ENCODE measurements at places on chromosomes 4 and X.

- DNase-seq, result no peak
Observed at GRCh38 chrX:49958727-49959485, 36.5 kb downstream of the CLCN5 start.

DNA sequence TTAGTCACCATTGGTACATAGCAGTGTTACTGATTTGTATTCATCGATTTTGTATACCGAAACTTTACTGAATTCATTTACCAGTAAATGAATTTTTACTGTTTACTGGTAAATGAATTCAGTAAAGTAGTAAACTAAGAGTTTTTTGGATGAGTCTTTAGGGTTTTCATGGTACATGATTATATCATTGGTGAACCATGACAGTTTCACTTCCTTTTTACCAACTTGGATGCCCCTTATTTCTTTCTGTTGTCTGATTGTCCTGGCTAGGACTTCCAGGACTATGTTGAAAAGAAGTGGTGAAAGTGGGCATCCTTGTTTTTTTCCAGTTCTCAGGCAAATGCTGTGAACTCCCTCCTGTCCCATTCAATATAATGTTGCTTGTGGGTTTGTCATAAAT is 494.9 kb downstream of the GALNTL6 start:
- DNase-seq, result no peak

DNA sequence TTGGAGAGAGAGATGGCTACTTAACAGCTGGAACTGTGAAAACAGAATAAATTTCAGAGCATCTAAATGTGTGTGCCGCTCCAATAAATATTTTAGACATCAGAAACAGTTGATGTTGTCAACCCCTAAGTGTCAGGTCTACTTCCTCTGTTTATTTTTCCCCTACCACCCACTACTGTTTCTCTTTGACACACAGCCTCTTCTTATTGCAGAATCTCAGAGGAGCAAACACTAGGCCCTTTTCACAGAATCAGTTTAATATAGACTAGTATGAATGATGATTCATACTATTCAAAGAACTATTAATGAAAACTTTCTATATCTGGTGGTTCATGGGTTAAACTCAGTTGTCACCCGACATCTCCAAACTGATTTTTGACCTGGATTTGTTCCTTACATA is 33.9 kb downstream of the NAA11 start:
- DNase-seq, result no peak

DNA sequence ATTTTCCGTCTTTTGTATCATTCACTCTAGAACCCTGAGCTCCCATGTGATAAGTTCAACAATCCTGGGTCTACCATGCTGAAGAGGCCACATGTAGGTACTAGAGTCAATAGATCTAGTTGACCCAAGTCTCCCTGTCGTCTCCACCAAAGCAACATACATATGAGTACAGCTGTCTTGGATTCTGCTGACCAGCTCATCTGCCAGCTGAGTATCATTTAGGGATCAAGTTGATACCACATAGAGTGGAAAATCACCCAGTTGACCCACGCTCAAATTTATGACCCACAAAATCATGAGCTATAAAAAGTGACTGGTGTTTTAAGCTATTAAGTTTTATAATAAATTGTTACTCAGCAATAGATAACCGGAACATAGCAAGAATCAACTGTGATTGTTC is 61.8 kb downstream of the DMD start:
- DNase-seq, result no peak

GRCh38 chr4:128521156-128521555 is 233.5 kb upstream of the PGRMC2 start:
- DNase-seq, result no peak

- no peak for DNase-seq
Observed at GRCh38 chr4:45568694-45569093, 555.2 kb downstream of the GABRG1 start.

GRCh38 chrX:32948130-32948529 is 263.2 kb downstream of the DMD start:
- no peak for DNase-seq

DNA sequence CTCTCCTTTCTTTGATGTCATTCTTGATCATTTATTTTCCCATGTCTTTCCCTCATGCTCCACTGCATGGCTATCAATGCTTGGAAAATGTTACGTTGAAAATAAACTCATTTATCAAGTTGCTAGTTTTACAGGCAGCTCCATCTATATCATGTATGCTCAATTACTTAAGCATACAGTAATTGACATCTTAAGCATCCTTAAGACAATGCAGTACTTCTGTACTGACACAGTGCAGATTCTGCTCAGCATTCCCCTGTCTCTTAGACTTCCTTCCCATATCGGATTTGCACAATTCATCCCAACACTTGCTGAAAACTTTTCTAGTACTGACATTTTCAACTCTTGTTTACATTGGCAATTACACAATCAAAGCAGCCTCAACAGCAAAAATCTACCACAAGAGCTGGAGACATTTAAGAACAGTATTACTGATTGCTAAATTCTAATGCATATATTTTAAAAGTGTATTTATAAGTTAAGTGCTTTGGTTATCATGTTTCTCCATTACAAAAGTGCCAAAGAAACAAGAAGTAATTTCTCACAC is 165.6 kb downstream of the ATP10D start:
- no peak for DNase-seq

GRCh38 chrX:117120700-117121099 is 657.9 kb upstream of the CT83 start:
- no peak for DNase-seq

DNA sequence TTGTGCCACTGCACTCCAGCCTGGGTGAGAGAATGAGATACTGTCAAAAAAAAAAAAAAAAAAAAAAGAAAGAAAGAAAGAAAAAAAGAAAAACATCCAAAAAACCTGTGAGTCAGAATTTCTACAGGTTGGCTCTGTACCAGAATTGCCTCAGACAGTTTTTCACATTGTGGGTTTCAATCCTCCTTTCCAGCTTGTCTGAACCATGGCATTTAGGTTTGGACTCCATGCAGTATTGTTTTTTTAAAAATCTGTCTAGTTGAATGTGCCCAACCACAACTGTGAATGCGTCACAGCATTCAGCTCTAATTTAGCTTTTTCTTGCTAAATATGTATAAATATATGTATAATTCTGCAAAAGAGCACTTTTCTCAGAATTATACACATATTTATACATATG is 31.4 kb upstream of the ARSH start:
- no peak for DNase-seq

Data from stimulated activated CD4-positive, alpha-beta T cell treated with anti-CD3 and anti-CD28 coated beads, Interleukin-15, amount 100 ng/mL, for 24 hours (primary cell).